ENCODE measurements at places on chromosomes 7 and 10.

- no peak for DNase-seq
These were observed 2.2 kb downstream of the COMTD1 start for GRCh38 chr10:75233444-75234016.

DNA sequence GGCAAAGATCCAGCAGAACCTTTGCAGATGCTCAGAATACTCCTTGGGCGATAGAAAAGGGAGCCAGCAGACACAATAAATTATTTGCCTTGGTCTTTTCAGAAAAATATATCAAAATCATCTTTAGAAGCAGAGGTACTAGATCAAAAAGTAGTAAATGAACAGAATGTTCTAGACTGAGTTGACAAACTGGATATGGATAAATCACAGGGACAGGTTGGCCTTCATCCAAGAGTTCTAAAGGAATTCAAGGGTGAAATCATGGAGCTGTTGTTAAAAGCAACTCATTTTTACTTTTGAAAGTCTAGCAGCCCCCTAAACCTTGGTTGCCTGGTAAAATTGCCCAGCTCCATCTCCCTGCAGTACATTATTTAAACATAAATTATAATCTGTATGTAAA lies 99.1 kb downstream of the PLCE1 start:
- DNase-seq = no peak

- no peak for DNase-seq
These were observed 126.1 kb upstream of the EFCAB10 start for GRCh38 chr7:105707381-105707780.

GRCh38 chr7:135911099-135911498 lies 66.1 kb downstream of the MTPN start:
- no peak for DNase-seq

GRCh38 chr7:50851451-50851850 lies 68.8 kb upstream of the GRB10 start:
- DNase-seq = no peak

- DNase-seq = no peak
These were observed 85.6 kb upstream of the ANLN start for GRCh38 chr7:36304099-36304425.

- no peak for DNase-seq
These were observed 135.6 kb downstream of the TMEM168 start for GRCh38 chr7:112654322-112655216.

DNA sequence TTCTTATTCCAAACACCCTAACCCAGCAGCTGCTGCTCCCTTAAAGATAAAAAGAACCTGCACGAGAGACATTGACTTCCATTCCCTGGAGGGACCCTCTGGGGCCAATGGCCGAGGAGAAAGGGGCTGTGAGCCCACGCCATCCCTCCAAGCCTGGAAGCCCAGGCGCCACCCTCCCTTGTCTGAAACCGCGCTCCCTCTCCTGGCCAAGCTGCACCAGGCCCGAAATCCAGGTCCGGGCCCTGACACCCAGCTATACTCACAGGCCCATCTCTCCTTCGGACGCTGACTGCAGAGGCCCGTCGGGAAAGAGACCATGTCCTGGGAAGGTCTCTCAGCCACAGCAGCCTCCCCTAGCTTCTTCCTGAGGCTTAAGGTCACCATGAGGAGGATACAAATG lies 196.5 kb downstream of the PTPRN2 start:
- DNase-seq = no peak

DNA sequence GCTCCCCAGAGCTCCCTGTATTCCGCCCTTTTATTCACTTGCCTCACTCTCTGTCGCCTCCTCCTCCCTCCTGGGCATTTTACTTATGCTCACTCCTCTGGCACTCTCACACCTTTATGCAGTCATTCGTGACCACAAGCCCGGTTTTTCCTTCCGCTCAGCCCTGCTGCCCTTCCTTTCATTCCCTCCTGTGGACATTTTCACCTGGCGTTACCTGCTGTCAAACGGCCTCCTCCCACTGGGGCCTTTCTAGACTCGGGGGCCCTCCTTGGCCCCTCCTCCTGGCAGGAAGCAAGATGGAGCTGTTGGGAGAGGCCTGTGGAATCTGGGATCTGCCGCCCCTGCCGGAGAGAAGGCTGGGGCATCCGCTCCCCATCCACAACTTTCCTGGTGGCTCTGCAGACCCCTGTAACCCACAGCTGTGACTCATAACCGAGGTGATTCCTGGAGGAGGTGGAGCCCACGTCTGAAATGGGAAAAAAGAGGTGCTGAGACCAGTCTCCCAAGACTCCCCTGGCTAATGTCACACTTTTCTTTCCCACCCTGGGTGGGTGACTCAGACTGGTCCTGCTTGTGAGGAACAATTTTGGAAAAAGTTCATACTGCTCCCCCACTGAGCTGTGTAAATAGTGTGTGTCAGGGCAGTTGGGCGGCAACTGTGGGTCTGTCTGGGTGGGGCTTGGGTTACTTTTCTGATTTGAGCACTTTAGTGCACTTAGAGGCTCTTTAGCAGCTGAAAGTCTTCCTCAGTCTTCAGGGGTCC lies 1.2 kb downstream of the VCL start:
- DNase-seq = no peak

DNA sequence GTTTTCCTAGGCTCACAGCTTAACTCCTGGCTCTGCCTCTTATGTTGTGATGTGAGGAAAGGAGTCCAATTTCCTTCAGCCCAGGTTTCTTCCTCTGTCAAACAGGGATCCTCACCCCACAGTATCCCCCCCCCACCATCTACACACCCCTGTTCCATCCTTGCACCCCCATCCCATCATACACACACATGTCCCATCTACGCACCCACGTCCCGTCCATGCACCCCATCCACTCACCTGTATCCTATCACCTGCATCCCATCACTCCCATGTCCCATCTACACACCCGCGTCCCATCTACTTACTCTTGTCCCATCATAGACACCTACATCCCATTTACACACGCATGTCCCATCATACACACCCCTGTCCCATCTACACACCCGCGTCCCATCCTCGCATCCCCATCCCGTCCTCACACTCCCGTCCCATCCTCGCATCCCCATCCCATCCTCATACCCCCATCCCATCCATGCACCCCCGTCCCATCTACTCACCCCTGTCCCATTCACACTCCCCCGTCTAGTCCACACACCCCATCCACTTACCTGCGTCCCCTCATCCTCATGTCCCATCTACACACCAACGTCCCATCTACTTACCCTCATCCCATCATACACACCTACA lies 117.3 kb downstream of the TRRAP start:
- no peak for DNase-seq

DNA sequence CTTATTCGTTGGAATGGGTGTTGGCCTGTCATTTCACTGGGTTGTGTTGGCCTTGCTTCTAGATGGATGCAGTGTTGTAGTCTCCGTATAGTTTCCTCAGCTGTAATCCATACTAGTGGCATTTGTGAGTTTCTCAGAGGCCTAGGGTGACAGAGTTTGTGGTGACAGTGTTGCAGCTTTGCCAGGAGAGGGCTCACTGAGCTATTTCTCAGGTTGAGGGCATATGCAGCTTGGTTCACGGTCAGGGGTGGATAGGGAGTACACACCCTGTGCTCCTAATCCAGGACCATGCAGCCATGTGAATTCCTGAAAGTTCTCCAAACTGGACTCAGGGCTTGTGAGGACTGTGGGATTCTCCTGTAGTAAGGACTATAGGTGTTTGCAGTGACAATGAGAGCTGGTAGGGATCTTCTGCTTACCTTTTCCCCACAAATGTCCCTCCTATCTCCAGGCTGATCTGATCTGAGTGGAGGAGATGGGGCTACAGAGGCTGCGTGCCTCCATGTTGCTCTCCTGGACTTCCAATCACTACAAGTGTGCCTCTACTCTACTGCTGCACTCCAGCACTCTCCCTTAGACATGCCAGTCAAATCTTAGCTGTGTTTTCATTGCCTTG lies 229.0 kb downstream of the STK31 start:
- DNase-seq = no peak

DNA sequence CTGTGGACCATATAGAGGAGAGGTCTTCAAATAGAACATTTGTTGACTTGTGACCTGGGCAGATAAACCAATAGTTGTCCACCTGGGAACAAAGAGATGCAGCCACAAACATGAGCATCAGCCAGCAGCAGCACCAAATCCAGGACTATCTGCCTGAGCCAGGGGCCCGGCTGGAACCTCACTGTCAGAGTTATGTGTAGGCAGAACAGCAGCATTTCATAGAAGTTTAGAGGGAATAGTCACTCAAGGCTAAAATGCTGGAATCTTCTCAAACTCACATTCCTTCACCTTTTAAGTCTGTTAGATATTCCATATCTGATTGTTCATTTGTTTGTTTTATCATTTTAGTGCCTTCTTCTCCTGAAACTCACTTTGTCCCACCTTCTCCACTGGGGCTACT lies 72.2 kb upstream of the IL6 start:
- no peak for DNase-seq

Data from activated CD4-positive, alpha-beta T cell treated with anti-CD3 and anti-CD28 coated beads for 1 hour (primary cell).